ENCODE measurements at places on chromosomes 7 and 10.

DNA sequence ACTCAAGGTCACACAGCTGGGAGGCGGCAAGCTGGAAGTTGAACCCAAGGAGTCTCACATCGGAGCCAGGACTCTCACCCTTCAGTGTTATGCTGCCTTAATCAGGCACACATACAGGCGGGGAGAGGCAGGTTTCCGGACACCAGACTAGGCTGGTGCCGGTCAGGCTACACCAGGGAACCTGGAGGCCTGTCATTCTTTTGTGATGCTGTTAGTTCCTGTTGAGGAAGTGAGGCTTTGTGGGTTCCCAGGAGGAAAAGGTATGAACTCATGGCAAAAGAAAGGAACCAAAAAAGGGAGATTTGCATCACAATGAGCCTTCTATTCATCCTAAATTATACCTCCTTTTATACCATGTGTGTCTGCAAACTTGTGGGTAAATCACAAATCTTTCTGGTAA lies 103.8 kb downstream of the TCF7L2 start:
- DNase-seq = no peak

- no peak for DNase-seq
These were observed 1277.1 kb downstream of the GATA3 start for GRCh38 chr10:9331583-9332008.

GRCh38 chr7:31975546-31975945 lies 94.7 kb downstream of the PDE1C start:
- DNase-seq = no peak

- no peak for DNase-seq
These were observed 11.2 kb upstream of the PRKAR1B start for GRCh38 chr7:738241-738640.

DNA sequence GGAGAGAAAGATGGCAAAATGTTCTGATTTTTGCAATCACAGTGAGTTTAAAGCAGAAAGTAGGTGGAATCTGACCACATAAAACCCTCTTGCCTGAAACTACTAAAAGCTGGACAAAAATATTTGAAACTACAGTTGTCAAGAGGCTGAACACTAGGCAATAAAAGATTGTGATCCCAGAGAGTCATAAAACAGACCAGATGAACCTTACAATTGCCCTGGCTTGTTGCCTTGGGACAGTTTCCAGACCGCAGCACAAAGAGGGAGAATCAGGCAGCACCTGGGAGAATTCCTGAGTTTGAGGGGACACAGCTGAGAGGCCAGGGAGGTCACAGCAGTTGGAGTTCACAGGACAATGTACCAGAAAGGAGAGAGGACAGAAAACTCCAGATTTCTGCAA lies 107.3 kb upstream of the NANOS1 start:
- DNase-seq = no peak

GRCh38 chr7:107891636-107892366 lies 818 bp downstream of the DLD start:
- DNase-seq = no peak

- no peak for DNase-seq
These were observed 92.2 kb upstream of the DDC start for GRCh38 chr7:50657341-50657873.

GRCh38 chr10:78903341-78903940 lies 165.3 kb upstream of the ZMIZ1 start:
- no peak for DNase-seq

- no peak for DNase-seq
These were observed 5.5 kb downstream of the DNTT start for GRCh38 chr10:96309628-96310320.

- DNase-seq = no peak
These were observed 231.6 kb downstream of the CELF2 start for GRCh38 chr10:11249152-11249807.

DNA sequence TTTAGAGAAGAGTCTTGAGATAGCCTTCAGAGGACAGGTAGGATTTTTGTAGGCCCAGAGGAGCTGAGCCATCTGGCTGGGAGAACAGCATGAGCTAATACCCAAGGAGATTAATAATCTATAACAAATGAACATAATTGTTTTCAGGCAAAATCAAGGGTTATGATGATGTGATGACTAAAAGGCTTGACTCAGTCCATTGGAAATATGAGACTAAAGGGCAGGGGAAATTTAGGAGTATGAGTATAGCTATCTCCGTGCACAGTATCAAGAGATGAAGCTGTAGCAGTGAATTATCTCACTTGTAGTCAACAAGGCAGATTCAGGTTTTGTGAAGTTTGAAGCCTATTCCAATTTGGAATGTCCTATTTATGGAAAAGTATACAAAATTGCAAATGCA lies 40.1 kb downstream of the CSTF2T start:
- no peak for DNase-seq

DNA sequence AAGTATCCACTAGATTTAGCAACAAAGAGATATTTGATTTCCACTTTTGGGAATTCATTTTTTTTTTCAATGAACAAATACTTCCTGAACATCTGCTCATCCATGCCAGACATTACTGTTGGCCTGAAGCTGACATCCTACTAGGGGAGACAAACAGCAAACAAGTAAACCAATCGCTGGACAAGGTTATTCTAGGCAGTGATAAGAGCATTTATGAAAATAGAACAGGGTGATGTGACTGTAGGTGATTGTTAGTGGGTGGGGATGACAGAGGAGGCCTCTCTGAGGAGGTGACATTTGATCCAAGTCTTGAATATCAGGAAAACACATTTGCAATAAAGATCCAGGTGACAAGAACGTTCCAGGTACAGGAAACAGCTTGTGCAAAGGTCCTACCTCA lies 89.1 kb upstream of the FAM180A start:
- DNase-seq = no peak

- no peak for DNase-seq
These were observed 7.9 kb upstream of the PITRM1 start for GRCh38 chr10:3180355-3181025.

DNA sequence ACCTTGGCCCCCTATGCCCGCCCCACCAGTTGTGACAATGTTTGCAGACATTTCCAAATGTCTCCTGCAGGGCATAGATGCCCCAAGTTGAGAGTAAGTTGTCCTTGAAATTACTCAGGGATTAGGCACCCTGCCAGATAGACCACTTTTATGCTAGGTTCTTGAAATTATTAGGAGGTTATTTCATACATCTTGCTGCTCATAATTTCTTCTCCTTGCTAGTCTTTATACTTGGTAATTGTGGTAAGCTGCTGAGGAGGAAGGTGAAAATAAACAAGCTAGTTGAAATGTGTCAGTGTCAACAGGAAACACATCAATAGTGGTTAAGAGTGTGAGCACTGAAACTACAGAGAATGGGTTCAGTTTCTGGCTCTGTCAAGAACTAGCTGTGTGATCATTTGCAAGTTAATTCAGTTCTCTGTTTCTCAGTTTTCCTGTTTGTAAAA lies 63.7 kb upstream of the AOAH start:
- no peak for DNase-seq

GRCh38 chr7:148146346-148146745 lies 444.2 kb upstream of the C7orf33 start:
- DNase-seq = no peak

DNA sequence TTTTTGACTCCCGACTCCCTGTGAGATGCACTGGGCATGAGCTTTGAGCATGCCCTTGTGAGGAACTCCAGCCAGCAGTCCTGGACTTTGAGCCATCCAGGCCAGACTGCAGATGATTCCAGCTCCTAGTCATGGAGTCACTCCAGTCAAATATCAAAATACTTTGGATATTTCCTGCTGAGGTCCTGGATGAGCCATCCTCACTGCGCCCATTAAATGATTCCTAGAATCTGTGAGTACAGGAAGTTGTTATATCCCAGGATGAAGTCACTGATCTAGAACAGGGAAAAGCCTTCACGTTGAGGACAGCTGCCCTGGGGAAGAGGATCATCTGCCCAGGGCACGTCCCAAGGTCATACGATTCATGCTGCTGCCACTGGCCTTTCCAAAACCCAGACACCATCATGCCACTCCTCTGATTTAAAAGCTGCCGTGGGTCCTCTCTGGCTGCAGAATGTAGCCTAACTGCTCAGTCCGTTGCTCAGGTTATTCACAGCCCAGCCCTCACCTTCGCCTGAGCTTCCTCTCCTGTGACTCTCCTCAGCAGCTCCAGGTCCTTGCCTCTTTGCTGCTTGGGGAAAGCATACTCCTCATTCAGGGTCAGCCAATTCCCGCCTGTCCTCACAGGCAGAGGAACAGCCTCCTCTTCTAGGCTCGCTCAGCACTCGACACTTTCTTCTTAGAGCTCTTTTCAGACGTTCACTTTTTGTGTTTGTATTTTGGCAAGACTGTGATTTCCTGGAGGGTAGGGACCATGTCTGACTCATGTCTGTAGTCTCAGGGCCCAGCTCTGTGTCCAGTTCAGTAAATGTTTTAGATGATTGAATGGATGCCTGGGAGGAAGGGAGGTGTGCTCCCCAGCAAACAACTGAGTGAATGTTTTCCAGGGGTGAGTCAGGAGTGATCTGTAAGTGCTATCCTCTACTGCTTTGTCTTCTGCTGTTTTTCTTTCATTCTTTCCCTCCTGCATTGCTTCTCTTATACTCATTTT lies 157.8 kb downstream of the SNX10 start:
- DNase-seq = no peak
